RKO (cell line): ENCODE measurements at places on chromosomes 4 and X.

DNA sequence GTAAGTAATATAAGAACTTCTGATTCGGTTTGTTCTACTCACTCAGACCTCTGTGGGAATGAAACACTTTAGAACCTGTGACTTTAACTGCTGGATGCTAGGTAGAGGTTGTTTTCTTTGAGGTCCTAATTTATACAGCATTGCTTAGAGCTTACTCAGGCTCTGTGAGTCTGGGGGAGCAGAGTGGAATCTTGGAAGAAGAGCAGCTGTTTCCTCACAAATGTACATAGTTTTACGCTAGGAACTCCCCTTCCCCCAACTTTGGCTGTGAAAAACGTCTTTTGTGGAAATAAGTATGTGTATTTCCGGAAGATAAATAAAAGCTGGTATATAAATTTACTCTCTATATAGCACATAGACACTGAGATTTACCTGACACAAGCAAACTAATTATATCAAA is 141.4 kb downstream of the NAA11 start:
- DNase-seq = no peak

DNA sequence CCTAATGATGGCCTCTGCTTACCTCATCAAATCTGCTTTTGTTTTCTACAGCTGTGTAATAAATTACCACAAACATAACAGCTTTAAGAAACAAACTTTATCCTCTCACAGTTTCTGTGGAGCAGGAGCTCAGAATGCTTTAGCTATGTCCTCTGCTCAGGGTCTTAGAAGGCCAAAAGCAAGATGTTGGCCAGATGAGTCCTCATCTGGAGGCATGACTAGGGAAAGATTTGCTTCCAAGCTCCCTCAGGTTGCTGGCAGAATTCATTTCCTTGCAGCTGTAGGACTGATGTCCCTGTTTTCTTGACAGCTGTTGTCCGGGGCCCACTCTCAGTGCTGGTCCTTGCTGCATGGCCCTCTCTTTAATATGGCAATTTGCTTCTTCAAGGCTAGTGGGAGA is 116.7 kb upstream of the PDE5A start:
- no peak for DNase-seq

DNA sequence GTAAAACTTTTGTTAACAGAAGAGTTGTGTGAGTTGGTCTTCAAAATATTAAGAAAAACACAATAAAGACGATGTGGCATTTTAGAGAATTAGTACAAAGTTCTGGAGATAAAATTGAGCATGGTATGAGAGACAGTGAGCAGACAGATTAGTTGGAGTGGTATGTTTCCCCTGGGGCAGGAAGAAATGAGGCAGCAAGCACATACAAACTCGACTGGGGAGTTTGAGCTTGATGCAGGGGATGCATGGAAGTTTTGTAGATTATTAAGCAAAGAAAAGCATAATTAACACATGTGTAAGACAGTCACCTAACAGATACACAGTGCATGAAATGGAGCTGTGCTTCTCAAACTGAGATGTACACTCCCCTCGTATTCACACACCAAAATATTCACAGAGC is 58.1 kb upstream of the IL2 start:
- no peak for DNase-seq

DNA sequence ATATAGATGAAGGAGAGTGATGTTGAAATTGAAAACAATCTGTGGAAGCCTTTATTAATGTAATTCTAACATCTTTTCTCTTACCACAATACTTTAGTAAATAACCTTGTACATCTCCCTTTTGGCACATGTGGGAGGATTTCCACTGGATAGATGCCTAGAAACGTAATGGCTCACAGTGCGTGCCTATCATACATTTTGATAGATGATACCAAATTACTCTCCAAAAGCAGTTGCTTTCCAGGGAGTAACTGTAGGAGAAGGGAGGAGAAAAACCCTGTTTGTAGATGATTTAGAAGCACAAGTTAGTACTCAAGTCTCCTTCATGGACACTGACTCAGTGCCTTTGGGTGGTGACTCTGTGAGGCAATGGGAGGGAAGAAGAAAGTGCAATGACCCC is 476.3 kb downstream of the CCSER1 start:
- no peak for DNase-seq

GRCh38 chrX:107704587-107704986 is 71.0 kb downstream of the TSC22D3 start:
- DNase-seq = no peak

DNA sequence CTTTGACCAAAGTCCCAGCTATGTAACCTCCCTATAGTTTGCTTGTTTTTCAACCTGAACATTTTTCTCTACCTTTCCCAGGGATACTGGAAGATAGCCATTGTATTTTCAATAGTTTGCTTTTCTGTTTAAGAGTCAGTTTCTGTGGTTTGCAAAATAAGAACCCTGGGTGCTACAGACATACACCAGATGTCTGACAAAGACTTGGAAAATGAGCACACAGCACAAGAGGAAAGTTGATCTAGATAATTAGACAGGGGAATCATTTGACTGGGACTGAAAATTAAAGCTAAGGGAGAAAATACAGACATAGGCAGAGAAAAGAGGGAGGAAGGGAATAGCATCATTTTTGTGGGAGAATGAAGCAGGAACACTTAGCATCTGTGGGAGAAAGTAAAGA is 218.3 kb upstream of the CNKSR2 start:
- DNase-seq = no peak

GRCh38 chr4:139083607-139083955 is 68.0 kb downstream of the NOCT start:
- peak; percentile 84 for DNase-seq

- no peak for DNase-seq
Observed at GRCh38 chr4:53557669-53558064, 33.6 kb downstream of the LNX1 start.

DNA sequence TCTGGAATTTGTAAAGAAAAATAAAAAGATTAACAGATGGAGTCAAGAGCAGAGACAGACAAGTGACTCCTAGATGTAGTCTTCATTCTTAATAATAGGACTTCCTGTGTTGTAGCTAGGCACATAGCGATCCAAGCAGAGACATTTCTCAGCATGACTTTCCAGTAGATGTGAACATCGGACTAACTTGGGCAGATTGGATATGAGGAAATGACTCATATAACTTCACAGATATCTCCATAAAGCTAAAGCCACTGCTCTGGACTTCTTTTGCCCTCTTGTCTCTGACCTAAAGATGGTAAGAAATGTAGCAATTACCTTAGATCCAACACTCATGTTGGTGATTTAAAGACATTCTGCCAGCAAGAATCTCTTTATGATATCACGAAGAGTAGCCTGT is 131.7 kb downstream of the EPHA5 start:
- DNase-seq = peak; percentile 29

DNA sequence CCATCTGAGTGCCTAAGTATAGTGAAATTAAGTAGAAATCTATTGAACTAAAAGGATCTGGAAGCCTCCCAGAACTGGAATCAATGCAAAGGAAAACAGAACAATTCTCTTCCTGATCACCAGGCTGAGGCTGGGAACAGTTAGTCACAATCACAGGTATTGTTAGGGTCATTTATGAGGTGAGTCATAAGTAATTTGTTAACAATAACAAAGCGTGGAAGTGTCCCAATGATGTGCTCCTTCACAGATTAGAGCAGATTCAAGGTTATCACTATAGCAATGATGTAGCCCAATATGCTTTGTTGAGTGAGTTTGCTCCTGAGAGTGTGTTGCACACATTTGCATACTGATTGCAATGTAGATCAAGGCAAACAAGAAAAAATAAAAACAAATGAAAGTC is 228.1 kb downstream of the ZNF674 start:
- DNase-seq = no peak

DNA sequence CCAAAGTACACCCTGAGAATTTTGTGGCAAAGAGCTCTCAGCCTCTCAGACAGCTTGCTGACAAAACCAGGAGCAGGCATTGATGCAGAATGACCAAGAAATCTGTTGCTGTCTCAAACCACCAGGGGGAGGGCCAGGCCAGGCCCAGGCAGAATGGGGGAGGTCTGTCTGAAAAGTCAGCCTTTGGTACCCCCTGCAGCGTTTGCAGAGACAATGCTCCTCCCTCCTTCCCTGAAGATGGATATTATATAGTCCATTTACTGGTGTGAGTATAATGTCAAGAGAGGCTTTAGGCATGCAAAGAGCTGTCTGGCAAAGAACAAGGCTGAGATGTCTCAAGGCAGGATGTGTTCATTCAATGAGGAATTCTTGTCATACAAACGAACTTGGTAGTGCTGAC is 52.9 kb upstream of the TRPC5OS start:
- DNase-seq = peak; percentile 33

GRCh38 chrX:50469206-50469605 is 1.4 kb downstream of the DGKK start:
- no peak for DNase-seq

- peak; percentile 38 for DNase-seq
Observed at GRCh38 chr4:70994387-70995099, 1.1 kb downstream of the DCK start.

DNA sequence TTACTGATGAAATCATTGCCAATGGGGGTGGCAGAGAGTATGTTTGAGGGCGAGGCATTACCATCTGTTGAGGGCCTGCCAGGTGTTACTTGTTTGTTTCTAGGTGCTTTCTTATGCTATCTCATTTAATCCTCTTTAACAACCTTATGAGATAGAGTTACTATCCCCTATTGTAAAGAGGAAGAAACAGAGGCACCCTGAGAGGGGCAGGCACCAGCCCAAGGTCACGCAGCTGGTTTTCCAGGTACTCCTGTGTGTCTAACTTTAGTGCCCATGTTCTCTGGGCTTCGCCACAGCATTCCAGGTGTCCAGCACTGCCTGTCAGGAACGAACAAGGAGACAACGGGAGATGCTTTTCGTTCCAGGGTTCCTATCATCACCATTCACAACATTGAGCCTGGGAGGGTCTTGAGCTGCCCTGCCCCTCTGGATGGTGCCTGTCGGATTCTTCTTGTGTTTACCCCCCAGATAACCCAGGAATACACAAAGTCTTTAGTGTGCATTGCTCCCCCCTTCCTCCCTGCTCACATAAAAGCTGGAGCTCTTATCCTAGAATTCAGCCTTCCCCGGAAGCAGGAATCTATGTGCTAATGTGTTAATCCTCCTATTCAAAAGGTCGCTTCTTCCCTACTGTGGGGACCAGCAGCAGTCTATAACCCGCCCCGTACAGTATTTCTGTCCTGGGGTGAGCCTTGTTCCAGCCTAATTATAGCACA is 24.9 kb upstream of the GPC4 start:
- DNase-seq = no peak

- no peak for DNase-seq
Observed at GRCh38 chr4:168887809-168888208, 122.2 kb downstream of the CBR4 start.

- no peak for DNase-seq
Observed at GRCh38 chr4:83019794-83020494, 9.3 kb upstream of the LIN54 start.

DNA sequence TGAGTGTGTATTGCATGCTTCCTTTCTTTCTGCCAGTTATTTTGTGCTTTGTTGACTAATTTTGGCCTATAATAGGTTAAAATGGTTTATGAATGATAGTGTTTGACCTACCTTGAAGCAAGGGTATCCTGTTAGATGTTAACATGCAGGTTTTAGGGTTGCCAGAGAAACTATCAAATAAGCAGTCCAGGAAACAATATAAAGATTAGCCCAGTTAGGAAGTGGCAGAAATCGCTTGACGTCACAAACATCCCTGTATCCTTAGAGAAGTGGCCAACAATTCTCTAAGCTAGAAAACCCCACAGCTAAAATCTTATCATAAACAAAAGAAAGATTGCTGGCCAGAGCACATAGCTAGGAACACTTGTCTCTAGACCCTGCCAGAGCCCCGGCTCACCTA is 3.8 kb downstream of the NAP1L5 start:
- no peak for DNase-seq

DNA sequence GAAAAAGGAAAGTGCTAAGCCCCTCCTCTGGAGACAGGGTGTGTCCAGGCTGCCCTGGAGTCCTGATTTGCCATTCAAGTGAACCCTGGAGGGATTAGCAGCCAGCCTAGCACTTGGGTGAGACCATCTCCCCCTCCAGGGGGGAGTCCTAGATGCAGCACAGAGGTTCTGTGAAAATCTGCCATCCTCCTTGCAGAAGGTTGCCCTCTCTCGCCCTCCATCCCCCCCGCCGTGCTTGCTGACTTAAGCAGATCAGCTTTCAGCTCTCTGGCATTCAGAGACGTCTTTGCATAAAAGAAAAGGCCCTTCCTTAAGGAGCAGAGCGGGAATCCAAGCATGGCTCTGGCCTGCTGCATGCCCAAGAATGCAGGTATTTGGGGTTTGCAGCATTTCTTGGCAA is 102.1 kb upstream of the SCML1 start:
- DNase-seq = no peak

DNA sequence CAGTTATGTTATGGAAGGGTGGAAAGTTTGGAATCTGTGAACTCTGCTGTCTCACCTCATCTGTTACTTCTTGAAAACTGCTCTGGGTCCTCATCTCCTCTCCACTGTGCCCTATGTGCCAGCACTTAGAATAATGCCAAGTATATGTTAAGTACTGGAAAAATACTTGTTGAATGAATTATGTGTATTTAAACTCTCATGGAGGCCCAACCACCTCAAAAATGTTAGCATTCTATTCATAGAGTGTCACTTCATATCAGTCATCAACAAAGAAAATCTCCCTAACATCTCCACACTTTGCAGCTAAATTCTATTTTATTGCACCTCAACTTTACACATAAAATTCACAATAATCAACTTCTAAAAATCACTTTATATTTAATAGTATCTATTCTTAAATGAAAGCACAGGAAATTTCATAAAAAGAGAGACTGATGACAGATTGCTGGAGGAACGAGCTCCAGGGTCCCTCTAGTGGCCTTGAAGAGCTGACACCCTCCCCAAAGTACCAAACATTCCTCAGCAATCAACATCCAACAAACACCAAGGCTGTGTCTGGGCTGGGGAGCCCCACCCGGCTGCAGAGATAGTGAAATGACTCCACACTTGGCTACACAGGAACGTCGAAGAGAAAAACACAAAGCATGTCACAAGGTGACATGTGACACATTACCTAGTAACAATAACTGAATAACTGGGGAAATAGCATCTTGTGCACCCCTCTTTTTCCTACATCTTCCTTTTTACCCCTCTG is 45.8 kb downstream of the SLC39A8 start:
- peak; percentile 73 for DNase-seq

- no peak for DNase-seq
Observed at GRCh38 chr4:31557437-31557836, 837.3 kb downstream of the PCDH7 start.

DNA sequence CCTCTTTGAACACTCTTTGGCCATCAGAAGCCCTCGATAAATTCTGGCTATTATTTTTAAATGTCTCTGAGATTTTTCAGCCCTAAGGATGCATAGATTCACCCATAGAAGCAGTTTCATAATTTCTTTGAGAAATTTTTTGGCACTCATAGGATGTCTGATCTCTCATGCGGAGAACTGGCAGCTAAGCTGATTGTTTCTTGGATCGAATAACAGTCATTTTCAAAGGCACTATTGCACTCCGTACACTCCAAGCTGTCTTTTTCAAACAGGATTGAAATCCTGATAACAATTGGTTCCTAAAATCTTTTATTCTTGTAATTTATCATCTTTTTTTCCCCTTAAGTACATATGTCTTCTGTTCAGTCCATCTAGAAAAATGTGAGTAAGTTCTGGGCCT is 411.9 kb downstream of the SPOCK3 start:
- DNase-seq = no peak
